T-helper 9 cell (primary cell): ENCODE measurements at places on chromosomes 3 and 15.

DNA sequence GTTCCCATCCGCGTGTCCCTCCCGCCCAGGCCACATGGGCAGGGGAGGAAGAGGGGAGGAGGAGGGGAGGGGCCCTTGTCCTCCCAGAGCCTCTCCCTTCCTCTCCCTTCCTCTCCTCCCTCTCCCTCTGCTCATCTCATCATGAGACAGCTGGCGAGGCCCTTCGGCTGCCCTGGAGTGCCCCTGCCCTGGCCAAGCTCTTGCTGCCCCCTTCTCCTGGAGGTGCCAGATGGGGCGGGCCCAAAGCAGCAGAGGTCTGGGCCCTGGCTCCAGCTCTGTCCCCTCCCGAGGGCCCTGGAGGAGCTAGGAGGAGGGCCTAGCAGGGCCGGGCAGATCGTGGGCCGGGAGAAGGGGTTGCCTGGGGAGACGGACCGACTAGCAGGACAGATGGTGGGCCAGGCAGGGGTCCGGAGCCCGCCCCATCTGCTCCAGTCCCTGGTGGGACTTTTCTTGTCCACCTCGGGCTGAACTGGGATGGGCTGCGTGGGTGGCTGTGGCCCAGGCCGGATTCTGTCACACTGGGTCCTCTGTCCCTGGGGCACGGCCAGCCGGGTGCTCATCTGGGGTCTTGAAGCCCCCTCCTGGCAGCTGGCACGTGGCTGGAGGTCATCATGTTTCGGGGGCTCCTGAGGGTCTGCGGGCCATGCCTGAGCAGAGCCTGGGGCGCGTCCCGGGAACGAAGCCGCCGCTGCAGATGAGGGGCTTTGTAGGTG, 183.4 kb downstream of the GOLGA6L6 start:
- DNase-seq = no peak

- DNase-seq = no peak
These were observed 88.6 kb downstream of the IQCH start for GRCh38 chr15:67343206-67343605.

DNA sequence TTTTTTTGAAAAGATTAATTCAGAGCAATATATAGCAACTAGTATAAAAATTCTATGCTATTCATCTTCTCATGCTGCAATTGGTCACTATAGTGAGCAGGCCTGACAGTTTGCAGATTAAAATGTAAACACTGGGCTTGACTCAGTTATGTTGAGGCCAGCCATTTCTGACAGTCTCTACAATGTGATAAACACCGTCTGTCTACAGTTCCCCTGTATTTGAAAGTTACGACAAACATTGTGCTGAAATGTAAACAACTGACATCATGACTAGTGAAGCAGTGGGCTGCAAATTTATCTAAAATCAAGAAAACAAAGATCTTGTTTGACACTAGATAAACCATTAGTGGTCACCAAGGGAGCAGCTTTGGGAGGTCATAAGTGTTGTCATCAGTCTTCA, 197.4 kb downstream of the ISL2 start:
- no peak for DNase-seq

- DNase-seq = no peak
These were observed 3.1 kb downstream of the ZNF710 start for GRCh38 chr15:90004252-90004651.

- no peak for DNase-seq
These were observed 7.4 kb downstream of the RBSN start for GRCh38 chr3:15091575-15091974.

GRCh38 chr15:81013396-81013929, 12.7 kb downstream of the TLNRD1 start:
- DNase-seq = no peak

DNA sequence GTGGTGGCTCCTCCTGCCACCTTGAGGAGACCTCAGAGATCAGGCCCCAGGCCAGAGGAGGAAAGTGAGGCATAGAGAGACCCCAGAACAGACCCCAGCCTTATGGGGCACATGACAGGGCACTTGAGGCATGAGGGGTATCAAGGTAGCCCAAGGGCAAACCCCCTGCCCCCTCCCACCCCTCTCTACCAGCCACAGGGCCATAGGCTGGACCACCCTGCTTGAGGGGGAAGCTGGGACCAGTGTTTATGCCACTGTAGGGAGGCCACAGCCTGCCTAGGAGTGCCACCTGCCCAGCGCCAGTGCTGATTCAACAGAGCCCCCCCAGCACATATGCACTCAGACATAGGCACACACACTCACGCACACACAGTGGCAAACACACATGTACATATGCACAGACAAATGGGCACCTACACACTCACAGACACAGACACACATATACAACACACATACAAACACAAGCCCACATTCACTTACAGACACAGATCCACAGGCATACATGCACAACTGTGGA, 10.3 kb downstream of the MYL3 start:
- DNase-seq = no peak

DNA sequence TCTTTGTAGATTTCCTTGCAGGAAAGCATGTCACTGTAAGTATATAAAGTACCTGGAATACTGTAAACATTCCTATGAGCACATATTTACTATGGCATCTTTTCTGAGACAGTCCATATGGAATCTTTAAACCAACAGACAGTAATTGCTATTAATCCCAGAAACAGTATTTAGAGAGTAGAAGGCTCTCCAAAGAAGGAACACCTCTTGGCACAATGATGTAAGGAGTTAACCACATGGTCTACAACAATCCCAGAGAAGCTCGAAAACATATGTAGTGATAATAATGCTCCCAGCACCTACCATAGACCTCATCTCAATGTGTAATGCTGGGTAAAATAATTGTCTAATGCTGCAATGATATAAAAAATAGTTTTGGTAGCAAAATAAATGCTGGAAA, 95.8 kb upstream of the IL12A start:
- no peak for DNase-seq

- no peak for DNase-seq
These were observed 52.9 kb upstream of the RNU6-1 start for GRCh38 chr15:67892559-67893377.

DNA sequence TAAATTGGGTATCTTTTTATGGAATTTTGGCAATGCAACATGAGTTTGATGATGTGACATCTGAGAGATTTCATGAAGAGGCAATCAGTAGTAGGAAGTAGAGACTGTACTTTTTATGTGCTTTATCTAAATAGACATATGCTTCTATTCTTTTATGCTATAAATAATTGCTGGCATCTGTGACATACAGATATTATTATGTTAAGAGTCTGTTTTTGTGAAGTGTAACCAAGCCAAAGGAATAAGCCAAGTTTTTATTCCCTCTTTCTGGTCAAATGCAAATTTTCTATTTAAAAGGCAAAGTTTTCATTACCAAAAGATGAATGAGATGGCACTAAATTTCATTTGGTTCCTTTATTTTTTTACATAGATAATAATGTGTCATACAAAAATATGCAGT, 32.4 kb downstream of the PYDC2 start:
- no peak for DNase-seq

DNA sequence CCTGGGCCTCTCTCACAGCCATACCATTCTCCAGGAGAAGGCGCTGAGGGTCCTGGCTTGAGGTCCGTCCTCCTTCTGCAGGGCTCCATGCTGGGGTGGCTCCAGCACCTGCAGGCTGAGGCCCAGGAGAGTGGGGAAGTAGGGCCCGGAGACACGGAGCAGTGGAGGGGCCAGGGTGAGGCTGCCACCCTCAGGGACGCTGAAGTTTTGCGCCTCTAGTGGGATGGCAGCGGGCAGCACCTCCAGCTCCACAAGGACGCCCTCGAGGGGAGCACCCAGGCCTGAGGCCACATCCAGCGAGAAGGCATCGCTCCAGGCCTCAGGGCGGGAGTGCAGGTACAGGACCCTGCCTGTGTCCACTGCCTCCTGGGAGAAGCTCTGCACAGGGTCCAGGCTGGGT, 27.5 kb downstream of the CSPG4 start:
- no peak for DNase-seq

- DNase-seq = no peak
These were observed 18.2 kb downstream of the CADM2 start for GRCh38 chr3:84977021-84977420.

DNA sequence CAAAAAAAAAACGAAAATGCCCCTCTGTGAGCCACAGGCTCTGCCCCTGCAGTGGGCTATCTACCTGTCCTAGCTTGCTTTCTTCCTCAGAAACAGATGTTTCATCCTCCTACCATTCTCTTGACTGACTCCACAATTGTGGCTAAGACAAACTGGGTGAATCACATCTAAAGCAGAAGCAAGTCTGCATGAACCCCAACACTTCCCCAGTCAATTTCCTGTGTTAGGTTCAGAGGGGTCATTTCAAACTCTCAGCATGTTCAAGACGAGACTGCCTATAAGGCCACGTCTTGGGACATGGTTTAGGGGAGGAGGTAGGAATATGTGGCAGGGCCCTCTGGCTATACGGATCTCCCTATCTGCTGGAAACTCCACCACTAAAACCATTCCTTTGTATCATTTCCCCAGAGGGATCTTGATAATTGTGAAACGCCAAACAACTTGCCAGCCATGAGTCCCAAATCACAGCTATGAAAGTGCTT, 28.6 kb upstream of the ANKDD1A start:
- no peak for DNase-seq

DNA sequence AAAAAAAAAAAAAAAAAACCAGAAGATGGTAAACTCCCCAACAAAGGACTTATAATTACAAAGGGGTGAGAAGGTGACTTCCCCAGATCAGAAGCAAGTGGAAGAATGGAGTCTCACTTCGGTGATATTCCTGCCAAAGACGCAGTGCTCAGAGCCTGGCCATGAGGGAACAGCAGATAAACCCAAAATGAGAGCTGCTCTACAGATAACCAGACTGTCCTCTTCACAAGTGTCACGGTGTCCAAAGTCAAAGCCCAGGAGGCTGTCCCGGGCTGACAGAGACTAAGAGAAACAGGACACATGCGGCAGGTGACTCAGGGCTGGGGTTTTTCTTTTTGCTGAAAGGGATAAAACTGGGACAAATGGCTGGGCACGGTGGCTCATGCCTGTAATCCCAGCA, 48.8 kb downstream of the HMCES start:
- DNase-seq = no peak

DNA sequence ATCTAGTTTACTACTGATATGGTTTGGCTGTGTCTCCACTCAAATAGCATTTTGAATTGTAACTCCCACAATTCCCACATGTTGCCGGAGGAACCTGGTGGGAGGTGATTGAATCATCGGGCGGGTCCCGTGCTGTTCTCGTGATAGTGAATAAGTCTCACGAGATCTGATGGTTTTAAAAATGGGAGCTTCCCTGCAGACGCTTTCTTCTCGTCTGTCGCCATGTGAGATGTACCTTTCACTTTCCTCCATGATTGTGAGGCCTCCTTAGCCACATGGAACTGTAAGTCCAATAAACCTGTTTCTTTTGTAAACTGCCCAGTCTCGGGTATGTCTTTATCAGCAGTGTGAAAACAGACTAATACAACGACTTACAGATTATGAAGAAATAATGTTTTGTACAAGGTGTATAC, 35.6 kb upstream of the PYDC2 start:
- no peak for DNase-seq

- DNase-seq = no peak
These were observed at the start of gene ALG1L2 for GRCh38 chr3:130081351-130081881. Gene ALG1L2 (plus strand): TSS chr3:130081831. CDS start chr3:130082017, 186 bp downstream.

- DNase-seq = no peak
These were observed 493.4 kb upstream of the TGFBR2 start for GRCh38 chr3:30112902-30113484.

DNA sequence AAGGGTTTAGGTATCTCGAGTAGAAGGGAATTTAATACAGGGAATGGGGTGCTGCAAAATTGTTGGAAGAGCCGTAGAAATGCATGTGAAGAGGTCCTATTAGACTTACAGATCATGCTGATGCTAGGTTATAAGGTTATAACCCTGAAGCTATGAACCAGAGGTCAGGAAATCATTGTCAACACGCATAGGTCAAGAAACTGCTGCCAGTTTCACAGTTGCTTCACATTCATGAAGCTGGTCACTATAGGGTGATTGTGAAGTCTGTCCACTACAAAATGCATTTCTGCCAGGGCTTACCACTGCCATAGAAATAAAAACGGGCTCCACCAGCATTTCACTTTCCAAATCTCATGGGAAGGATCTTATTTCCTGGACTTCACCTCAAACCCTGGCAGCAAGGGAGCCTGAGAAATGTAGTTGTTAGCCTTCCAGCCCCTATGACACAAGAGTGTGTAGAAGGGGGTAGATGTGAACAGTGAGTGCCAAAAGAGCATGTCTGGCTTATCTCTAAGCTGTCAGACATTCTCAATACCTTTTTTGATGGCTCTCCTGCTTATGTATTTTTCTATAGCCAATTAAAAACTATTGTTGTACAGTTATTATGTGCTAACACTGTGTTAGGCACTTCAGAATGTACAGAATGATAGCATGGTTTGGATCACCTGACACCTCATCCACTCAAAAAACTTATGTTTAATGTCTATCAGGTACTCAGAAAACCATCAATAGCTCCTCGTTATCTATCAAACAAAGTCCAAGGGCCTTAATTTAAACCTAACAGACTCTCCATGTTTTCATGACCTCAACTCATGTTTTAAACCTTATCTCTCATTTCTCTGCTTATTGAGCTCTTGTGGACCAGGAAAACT, 148.3 kb upstream of the TSC22D2 start:
- no peak for DNase-seq

DNA sequence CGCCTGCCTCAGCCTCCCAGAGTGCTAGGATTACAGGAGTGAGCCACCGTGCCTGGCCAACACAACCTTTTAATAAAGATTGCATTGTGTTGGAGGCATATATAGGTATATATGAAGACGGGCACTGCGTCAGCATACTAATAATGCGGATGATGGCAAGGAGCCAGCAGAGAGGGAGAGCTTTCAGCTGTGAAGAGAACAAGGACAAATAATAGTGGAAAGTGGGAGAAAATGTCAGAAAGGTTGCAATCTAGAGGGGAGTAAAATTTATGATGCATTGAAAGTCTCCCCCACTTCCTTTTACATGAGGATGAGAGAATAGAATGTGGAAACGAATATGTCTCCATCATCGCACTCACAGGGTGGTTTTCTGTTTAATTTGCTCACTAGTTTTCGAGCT, 170.5 kb upstream of the TBL1XR1 start:
- DNase-seq = no peak

DNA sequence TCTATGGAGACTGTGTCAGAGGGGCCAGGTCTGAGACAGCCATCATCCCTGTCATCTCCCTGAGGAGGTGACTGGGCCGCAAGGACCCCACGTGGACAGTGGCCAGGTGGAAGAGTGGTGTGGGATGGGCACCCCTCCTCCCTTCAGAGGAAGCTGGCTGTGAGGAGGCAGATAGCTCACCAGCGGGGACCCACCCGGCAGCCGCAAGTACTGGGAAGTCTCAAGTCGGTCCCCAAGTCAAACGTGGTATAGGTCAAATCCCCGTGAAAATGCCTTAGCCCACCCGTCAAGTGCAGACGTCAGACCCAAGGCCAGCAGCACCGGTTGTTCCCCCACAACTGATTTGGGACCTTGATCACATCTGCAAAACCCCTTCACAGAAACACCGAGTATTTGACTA, 12.3 kb upstream of the KLF13 start:
- DNase-seq = no peak

DNA sequence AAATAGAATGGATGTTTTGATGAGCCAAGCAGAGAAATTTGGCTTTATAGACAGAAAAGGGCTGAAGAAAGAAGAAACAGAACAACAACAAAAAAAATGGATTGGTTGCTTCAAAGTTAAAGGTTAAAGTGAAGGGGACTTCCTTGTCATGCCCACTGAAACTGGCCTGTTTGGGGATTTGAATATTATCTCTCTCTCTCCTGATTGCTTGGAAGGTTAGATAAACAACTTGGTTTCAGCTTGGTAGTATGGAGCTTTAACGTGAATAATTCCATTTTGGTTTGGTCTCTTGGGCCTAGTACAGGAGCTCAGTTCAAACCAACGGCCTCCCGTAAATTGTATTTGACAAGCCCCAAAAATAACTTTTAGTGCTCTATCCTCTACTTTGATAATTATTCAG, 70.8 kb upstream of the MBNL1 start:
- DNase-seq = no peak

- DNase-seq = no peak
These were observed 651.6 kb downstream of the NTRK3 start for GRCh38 chr15:87604857-87605446.
